Right ventricle myocardium superior (tissue), 1 donor: ENCODE measurements at places on chromosomes 1 and 21. TPM values are rescaled to one million over a fixed set of nuclear protein-coding genes. Genes with fewer than 3 reads are reported as not detected.
A peak's percentile ranks its signal among the peaks of the same experiment; 100 is the strongest.

DNA sequence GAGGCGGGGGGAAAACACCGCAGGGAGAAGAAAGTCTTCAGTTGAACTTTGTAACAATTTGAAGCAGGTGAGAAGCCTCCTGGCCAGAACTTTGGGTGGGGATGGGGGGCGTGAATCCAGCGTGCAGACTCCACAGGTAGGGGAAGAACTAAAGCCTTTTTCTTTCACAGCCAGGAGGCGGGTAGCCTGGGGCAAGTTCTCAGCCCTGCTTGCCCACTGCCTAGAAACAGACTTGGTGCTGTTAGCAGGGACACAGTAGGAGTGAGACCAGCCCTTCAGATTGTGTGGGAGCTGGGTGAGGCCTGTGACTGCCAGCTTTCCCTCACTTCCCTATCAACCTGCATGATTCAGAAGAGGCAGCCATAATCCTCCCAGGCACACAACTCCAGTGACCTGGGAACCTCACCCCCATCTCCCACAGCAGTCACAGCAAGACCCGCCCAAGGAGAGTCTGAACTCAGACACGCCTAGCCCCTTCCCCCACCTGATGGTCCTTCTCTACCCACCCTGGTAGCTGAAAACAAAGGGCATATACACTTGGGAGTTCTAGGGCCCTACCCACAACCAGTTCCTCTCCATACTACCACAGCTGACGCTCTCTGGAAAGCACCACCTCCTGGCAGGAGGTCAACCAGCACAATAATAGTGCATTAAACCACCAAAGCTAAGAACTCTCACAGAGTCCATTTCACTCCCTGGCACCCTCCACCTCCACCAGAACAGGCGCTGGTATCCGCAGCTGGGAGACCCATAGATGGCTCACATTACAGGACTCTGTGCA, 83.5 kb upstream of the CDC42BPA start:
- no peak for DNase-seq

DNA sequence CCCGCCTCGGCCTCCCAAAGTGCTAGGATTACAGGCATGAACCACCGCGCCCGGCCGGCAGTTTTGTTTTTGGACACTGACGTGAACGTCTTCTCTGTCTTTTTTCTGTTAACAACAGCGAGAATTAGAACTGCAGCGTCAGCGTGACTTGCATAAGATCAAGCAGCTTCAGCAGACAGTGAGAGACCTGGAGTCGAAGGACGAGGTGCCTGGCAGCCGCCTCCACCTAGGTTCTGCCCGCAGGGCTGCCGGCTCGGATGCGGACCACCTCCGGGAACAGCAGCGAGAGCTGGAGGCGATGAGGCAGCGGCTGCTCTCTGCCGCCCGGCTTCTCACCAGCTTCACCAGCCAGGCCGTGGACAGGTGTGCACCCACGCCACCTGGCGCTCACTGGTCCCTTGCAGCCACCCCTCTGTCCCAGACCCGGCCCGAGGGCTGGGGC, 22.9 kb upstream of the DIP2A start:
- no peak for DNase-seq

DNA sequence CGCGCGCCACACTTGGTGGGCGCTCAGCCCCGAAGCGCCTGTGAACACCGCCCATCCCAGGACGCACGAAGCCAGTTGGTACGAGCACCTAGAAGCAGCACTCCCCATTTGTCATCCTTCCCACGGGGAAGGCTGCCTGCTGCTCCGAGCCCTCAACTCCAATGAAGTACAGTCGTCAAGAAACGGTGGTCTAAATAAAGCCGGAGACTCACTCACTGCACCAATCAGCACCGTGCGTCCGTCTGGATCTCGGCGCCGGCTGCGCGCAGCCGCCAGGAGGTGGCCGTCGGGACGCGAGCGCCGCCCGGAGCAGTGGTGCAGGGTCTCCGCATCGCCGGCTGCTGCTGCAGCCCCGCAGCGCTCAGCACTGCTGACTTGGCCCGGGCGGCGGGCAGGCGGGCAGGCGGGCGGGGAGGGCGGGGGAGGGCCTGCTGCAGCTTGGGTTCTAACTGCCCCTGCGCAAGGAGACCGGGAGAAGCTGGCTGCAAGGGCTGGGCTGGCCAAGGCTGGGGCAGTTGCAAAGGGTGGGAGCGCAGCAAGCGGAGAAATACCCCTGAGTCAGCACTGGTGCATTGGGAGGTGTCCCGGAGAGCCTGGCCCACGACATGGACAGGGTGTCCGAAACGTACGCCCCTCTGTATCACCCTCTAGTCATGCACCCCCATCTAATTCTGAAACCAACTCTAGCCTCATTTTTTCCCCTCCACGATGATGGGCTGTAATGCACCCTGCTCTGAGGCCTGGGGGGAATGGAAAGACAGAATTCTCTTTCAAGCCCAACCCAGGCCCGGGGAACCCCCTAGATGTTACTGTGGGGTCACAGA, 35.8 kb upstream of the H6PD start:
- peak; percentile 60 for DNase-seq

Gene UBL4B
- not detected for total RNA-seq

GRCh38 chr1:1400576-1401456, 1.7 kb upstream of the CCNL2 start:
- DNase-seq = no peak

Gene LORICRIN
- total RNA-seq = not detected

DNA sequence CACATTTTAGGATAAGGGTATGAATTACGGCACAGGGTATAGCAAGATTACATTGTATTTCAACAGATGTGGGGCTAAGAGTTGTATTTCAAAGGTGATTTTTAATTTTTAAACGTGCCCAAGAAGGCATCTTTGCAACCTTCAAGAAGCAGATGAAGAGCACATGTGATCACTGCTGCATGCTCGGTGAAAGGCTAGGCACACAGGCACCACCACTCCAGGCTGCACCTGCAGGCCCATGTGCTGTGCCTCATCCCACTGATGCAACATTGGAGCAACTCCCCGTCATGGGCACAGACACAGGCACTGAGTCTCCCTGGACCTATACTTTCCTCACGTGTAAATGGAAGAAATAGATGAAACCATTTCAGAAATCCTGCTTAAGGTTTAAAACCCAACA, 23.5 kb downstream of the UBE2G2 start:
- no peak for DNase-seq

DNA sequence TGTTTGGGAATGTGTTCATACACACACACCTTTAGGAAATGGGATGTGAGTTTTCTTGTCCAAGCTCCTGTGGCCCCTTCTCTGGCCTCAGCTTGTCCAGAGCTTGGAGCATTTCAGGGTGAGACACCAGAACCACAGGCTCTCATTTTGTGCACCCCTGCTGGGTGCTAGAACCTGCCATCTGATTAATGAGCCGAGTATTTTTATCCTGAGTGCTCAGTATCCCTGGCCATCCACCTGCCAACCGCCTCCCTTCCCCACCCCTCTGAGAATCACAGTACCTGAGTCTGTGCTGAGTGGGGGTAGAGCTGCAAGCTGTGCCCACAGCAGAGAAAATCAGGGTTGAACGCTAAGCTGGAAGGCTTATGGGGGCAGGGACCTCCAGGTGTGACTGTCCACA, 1.4 kb downstream of the CASQ1 start:
- no peak for DNase-seq

Gene MYCL
- 1.2 TPM for total RNA-seq

Gene TBX19
- total RNA-seq = 0.40 TPM

DNA sequence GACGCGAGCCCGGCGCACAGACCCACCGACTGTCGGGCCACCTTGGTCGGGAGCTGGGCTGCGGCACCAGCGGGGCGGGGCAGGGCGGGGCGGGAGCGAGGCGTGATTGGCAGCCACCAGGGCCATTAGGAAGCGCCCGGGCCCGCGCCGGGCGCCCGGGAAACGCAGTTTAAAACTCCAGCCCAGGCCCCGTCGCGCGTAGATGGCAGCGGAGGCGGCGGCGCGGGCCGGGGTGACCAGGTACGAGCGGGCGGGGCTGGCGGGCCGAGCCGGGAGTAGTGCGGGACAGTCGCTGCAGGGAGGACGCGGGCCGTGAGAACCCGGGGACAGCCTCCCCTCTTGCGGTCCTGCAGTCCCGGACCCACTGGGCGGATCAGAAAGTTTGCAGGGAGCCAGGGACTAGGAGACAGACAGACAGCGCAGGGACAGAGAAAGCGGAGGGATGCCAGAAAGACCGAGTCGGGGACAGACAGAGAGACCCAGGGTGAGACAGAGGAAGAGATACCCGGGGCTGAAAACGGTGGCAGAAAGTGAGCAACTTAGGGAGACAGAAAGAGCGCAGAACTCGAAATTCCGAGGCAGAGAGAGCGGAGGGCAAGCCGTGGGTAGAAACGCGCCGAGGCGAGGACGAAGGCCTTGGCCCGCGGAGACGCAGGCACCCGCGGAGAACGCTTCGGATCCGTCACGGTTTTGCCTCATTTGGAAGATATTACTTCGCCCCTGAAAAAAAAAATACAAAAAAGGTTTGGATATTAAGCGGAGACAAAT, at the start of gene DMBX1:
Gene DMBX1 (plus strand): TSS at position 199 of the 768 bp plus-strand sequence. CDS start 17,175 bp downstream, outside the sequence.
- DNase-seq = no peak

DNA sequence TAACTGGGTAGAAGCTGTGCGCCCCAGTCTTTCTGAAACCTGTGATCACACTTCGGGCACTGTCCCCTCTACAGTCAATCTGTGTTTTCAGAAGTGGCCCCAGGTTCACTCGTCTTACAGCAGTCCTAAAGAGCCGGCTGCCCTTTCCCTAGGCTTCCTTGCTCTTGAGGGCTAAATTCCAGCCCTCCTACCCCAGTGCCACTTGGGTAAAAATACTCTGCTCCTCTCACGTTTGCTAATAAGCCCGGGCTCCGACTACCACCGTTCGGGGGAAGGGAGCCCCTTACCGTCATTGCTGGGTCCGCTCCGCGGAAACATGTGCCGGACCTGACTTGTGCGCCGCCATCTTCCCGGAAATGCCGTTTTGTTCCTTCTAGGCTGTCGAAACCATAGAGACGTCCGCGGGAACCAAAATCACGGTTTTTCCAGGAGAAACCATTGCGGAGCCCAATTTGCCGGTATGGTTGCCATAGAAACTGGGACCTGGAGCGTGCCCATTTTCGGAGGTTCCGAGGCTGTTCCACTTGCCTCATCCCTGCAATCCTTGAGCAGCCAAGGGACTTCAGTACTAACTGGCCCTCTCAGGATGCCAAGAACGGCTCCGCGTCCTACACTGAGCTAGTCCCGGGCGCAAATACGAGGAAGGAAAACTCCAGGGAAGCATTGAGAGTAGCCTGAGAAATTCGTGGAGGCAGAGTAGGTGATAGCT, at the start of gene GPATCH4:
Gene GPATCH4 (minus strand): TSS at position 358 of the 709 bp plus-strand sequence.
- peak; percentile 83 for DNase-seq

GRCh38 chr1:2101531-2101930, 51.3 kb downstream of the PRKCZ start:
- peak; percentile 9 for DNase-seq

DNA sequence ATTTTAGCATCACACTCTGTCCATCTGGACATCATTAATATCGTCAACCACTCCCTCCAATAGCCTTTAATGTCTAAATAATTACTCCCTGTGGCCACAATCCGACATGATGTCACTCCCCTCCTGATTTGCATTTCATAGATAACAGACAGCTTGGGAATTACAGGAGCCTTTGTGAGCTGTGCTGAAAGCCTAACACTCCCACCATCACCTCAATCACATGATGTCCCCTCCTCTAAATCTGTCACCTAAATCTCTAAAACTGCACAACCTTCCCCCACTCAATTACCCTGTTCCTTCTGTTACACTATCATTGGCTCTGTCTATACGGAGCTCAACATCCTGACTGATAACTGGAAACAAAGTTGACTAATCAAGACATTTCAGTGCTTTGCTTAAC, 14.3 kb downstream of the NHLH2 start:
- no peak for DNase-seq

Gene PEAR1
- total RNA-seq = 6.7 TPM

Gene POLR3C
- 12.2 TPM for total RNA-seq

DNA sequence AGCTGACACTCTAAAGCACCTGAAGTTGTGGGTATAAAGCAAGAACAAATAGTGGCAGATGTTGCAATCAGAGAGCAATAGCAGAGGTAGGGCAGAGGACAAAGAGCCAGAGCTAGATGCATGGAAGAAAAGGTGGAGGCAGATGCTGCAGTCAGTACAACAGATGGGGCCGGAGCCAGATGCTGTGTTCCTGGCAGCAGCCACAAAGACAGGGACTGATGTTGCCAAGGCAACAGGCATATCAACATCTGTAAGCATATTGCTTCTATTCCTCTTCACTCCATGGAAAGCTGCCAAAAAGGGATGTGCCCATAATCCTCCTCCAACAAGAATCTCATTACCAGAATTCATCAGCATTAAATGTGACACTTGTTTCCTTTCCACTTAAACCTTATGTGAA, 108.0 kb downstream of the TNNI3K start:
- peak; percentile 44 for DNase-seq

- DNase-seq = peak; percentile 81
Observed at GRCh38 chr1:10788592-10789006, 7.8 kb downstream of the CASZ1 start.

DNA sequence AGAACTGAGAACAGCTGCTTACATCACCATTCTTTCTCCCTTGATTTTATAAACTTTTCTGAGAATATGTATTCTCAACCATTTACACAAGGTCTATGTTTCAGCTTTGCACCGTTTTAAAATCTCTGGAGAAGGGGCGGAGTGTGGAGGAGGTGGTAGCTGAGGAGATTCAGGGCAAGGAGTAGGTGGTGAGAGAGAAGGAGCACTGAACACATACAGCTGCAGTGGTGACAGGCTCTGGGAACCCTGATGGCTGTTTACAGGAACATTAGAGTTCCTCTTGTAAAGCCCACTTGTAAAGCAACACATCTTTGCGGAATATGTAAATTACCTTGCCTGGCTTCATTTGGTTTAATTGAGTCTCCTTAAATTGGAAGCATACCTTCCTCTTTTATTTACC, 89.7 kb downstream of the SMYD2 start:
- no peak for DNase-seq

DNA sequence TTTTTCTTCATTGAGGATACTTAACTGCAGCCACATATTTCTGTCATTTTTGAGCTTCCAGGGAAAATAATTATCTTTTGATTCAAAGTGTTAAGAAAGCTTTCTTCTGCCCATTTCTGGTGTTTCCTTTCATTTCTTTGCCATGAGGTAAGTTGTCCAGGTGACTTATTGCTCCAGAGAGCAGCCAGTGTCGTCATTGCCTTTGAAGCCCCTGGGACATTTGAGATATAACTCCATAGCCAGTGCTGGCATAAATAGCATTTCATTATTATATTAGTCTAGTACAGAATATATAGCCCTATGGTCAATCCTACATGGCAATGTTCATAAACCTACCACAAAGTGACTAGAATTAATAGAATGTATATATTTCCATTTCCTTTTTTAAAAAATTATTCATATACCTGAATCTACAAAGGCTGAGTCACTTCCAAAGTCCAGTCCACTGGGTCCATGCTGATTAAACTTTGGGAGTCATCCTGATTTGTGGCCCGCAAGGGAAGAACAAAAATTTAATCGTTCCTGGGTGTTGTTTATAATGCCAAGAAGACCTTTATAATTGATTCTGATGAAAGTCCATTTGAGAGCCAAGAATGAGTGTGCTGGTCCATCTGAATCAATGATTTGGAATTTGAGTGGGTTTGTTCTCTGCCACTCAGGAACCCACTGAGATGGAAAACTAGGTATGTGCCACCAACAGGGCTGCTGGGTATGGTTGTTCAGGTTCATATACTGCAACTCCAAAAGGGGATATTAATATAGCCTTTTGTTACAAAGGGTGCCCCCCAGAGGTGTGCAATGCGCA, 221.8 kb upstream of the PLXNA2 start:
- DNase-seq = no peak
